Muscle of arm (tissue), 14 donors: ENCODE measurements at places on chromosomes 16 and 17.

DNA sequence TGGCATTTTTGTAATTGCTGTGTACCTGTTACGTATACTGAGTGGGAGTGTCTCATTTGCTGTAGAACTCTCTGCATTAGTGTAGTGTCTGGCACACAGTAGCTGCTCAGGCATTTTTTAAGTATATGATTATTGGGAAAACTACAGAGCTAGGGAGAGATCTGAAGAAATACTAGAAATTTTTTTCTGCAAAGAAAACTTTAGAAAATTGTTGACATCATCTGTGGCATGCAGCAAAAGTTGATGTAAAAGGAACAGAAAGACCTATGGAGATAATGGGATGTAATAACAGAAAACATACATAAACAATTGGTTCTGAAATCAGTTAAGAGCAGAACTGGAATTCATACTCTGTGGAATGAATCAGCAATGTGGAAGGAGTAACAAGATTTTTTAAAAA is 11.6 kb downstream of the CLTC start:
- DNase-seq = no peak

GRCh38 chr17:10077561-10078299 is 120.7 kb downstream of the GAS7 start:
- DNase-seq = no peak

DNA sequence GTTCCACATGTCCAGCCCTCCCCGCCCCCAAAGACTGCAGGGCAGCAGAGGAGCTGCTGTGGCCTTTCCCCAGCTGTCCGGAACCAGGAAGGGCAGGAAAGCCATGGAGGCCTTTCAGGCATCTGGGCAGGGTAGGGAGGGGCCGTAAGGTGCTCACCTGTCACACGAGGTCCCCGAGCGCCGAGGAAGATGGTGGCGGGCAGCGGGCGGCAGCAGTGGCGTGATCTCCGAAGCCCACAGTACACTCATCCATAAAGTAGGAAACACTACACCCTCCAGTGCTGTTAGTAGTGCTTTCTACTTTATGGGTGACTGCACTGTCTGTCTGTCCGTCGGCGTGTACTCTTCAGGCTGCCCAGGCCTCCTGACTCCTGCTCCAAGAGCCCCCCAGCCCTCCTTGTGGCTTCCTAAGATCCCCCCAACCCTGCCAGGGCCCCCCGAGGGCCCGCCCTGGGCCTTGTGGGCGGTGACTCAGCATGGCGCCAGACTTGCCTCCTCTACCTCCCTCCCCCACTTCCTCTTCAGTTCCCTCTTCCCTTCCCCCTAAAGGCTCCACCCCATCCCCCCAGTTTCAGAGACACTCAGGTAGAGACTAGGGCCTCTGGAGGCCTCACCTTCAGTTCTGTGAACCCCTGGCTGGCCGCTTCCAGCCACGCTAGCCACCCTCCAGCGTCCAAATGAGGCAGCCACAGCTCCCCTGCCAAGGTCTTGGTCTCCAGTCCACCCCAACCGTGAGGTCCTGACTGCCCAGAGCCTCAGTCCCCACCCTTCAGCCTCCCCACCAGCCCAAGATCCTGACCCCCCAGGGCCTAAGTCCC is 2.6 kb upstream of the TSPOAP1 start:
- DNase-seq = no peak

GRCh38 chr17:57400648-57401047 is 144.3 kb downstream of the MSI2 start:
- DNase-seq = no peak

DNA sequence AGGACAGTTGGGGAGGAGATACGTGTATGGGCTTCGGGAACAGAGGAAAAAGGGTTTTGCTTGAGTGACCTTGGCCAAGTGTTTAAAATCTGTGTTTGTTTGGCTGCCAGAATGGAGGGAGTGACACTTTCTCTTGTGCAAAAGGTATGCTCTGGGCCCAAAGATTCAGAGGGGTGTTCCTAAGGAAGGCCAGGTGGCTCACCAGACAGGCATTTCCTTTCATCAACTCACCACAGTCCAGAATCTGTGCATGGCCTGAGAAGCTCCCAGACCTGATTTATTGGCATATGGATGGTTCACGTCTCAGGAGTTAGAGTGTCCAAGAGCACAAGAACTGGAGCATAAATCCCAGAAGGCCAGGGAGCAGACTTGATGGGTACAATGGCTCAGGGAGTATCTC is 53.4 kb upstream of the NLK start:
- DNase-seq = no peak

- no peak for DNase-seq
These were observed 321.4 kb downstream of the FOXL1 start for GRCh38 chr16:86899757-86900156.

- no peak for DNase-seq
These were observed 65.1 kb upstream of the MED9 start for GRCh38 chr17:17411692-17412091.

GRCh38 chr17:8572764-8573163 is 57.8 kb downstream of the MYH10 start:
- DNase-seq = no peak

DNA sequence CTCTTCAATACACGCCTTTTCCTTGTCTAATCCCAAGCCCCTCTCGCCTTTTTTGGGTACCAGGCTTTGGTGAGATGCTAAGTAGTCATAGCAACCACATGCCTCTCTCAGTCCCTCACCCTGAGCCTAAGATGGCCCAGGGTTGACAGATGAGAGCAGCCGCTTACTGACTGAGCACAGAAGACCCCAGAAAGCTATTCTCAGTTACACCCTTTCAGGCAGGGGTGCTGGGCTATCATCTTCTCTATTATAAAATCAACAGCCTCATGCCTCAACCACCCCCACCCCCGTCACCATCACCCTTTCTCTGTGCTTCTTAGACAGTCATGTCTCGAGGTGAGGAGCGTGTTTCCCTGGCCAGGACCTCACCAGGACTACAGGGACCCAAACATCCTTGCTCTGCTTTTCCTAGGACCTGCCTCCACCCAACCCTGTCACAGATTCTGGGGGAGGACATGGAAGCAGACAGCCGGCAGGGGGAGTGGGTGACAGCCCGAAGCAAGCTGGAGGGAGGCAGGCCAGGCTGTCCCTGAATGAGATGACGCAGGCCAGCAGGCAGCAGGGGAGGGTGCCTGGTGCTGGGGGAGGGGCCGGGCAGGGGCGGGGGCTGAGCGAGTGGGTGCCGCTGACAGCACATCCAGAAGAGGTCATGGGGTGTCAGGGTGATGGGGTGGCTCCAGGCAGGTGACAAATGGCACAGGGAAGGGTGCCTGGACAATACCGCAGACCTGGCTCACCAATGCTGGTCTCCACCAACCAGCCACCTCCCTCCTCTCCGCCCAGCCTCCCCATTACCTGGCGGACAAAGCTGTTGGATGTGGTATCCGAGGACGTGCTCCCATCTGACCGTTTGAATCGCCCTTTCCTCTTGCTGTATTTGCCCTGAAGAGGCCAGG is 3.1 kb downstream of the CACNB1 start:
- DNase-seq = peak; percentile 53
